CD8-positive, alpha-beta T cell (primary cell): ENCODE measurements at places on chromosomes 7 and 10. TPM values are rescaled to one million over a fixed set of nuclear protein-coding genes. Genes with fewer than 3 reads are reported as not detected.
A peak's percentile ranks its signal among the peaks of the same experiment; 100 is the strongest.

- no peak for DNase-seq
Measured at GRCh38 chr7:110590415-110590814, 500.5 kb upstream of the LRRN3 start.

DNA sequence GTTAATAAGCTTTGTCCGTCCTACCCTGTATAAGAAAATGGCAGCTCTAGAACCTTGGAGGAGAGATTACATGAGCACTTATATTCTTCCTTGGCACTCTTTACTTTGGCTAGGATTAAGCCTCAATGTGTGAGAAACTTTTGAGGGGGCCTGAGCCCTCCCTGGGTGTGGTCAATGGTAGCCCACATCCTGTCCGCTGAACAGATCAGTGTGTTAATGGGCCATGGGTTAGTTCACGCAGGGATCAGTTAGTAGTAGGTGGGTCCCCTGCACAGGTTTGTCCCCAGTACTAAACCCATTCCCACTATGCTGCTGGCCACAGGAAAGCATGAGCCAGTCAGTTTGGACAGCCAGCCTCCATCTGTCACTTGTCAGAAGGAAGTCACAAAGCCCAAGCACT, 20.2 kb upstream of the IKZF1 start:
- no peak for DNase-seq

DNA sequence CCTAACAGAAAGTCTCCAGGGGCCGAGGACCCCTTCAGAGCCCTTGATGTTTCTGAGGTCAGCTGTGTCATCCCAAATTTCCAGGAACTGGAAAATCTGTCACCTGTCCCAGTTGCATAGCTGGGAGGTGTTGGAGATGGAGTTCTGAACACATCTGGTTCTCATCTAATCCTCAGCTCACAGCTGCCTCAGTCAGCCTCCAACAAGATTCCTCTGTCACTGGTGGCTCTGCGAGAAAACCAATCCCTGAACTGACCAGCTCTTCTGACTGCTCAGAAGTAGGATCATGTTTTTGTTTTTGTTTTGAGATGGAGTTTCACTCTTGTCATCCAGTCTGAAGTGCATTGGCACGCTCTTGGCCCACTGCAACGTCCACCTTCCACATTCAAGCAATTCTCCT, 37.6 kb upstream of the MYL10 start:
- no peak for DNase-seq

DNA sequence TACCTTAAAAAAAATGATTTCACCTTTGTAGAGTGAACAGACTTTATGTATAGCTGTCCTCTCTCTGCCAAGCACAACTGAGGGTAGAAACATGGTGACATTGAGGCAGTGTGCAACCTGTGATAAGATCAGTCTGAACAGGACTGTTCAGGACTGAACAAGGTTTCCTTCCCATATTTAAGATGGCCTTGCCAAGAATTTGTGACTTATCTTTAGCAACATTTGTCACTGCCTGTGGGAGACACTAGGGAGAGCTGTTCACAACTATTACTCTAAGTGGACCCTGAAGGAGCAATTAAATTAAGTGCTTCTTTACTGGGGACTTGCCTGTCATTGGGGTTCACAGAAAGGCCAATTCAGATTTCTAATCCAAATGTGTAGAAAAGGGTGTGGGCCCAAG, 6.7 kb downstream of the OR13A1 start:
- DNase-seq: no peak

Gene GDF2
- total RNA-seq: not detected

DNA sequence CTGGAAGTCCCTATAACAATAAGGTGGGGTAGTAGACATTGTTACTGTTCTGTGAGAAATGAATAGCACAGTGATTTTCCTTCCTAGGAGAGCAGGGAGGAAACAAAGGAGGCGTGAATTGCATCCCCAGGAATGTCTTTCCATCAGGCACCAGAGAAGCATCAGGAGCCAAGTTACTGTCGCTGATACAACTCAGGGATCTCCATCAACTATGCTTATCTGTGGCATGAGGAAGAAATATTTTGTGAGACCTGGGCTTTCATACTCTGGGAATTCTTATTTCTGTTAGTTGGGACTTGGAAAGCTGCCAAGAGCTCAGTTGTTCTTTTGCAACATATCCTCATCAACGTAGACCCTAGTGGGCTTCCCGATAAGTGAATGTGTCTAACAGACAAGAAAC, 622.3 kb downstream of the SUGCT start:
- no peak for DNase-seq

GRCh38 chr7:53996876-53997275, 545.3 kb upstream of the VSTM2A start:
- no peak for DNase-seq

DNA sequence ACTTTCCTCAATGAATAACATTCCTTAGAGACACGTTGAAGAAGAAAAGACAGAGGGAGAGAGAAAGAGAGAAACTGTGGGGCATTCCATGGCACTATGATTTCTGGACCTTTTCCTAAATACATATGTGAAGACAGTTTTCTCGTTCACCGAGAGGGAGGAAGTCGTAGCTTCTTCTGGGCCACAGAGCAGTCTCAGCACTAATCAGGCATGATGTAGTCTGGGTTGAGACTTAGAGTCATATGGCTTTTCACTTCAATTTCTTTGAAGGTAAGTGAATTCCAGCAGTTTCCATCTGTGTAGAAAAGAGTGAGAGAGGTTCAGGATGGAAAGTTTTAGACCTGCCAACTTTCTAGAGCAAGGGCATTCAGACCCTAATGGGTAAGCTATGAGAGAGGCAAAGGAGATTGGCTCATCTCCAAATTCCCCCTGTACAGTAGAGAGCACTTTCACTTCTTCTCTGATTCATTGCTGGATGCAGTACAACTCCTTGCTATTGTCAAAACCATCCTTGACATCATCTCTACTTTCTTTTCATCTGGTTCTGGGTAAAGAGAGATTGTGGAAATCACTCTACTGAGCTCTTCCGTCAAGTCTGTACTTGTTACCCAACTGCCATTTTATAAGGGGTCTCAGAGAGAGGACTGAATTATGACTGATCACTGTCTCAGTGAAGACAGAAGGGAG, 31.5 kb upstream of the OR9A4 start:
- no peak for DNase-seq

GRCh38 chr7:37342688-37343471, 105.8 kb downstream of the ELMO1 start:
- DNase-seq: peak; percentile 87

GRCh38 chr10:23172429-23173213, 19.5 kb upstream of the PTF1A start:
- DNase-seq: no peak

DNA sequence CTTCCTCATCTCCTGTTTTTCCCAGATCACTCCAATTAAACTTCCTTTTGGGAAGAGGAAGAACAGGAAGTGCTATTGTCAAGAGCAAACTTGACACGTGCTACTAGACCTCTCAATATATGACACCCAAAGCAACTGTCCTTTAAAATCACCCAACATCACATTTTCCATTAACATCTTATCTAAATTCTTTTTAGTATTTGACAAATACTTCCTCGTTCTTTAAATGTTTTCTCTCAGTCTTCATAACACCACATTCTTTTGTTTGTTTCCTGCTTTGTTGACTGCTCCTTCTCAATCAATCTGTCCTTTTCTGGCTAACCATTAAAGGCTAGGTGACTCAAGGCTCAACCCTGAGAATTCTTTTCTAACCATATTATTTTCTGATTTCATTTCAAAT, 7.1 kb upstream of the TFPI2 start:
- DNase-seq: no peak

DNA sequence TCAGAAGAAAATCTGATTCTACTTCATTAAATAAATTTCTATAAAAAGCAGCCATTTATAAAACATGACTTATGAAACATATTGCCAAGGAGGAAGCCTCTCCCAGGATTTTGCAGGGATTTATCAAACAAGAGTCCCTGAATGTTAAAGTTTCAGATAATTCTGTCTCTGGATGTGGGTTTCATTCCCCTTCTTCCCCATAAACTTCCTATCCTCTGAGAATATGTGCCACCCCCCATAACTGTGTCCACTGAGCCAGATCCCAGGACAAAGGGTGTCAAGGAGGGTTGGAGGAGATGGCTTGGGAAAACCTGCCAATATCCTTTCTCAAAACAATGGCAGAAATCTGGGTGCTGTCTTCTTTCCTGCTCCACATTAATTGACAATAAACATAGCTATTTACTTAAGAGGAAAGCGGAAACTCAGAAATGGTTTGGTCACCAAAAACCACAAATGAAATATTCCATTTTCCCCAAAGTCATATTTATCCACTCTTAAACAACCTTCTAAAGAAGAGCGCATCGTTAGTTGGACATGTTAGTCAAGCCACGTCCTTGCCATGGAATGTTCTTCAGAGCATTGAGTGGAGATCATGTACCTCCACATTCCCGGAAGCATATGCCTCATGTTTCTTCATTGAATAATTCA, 54.3 kb upstream of the AKR1E2 start:
- no peak for DNase-seq

Gene WEE2
- total RNA-seq: 0.27 TPM

Gene TLL2
- total RNA-seq: not detected

Gene SSC4D
- not detected for total RNA-seq

DNA sequence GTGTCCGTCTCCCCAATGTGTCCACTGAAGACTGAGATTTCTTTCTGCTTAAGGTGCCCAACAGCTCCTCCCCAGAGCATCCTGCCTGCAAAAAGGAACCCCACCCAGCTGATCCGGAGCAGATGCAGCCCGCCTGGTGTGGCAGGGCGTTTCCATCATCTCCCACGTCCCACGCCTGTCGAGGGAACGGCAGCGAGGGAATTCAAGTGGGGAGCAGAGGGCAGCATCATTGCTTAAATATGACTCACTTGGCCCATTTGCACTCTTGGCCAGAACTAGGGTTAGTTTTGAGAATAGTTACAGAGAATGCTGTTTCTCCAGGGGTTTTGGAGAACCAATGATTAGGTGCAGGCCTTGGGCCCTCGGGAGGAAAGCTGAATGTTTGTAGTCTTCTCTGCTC, 20.8 kb downstream of the VWA2 start:
- no peak for DNase-seq
